A549 treated with Mapracorat at 1 μM for 4 hours (cell line): ENCODE measurements at places on chromosomes 1 and 21. TPM values are rescaled to one million over a fixed set of nuclear protein-coding genes. Genes with fewer than 3 reads are reported as not detected.

PRRX1 gene
- not detected in 5 replicates for total RNA-seq

PLA2G2D gene
- total RNA-seq: not detected in 5 replicates

OR2L13 gene
- not detected in 5 replicates for total RNA-seq

NBPF4 gene
- total RNA-seq: 0.12 to 0.16 TPM (median 0.14 TPM) in 4 of 5 replicates, not detected in the other

SPRR1B gene
- total RNA-seq: not detected in 5 replicates

ADAMTS4 gene
- total RNA-seq: 0.02 TPM in 1 of 5 replicates, not detected in the others

AMIGO1 gene
- 1.0 to 1.4 TPM (median 1.3 TPM) in 5 replicates for total RNA-seq

SPATA45 gene
- total RNA-seq: not detected in 5 replicates

CNIH3 gene
- 0.30 to 0.89 TPM (median 0.63 TPM) in 5 replicates for total RNA-seq

LRRC38 gene
- total RNA-seq: 0.06 TPM in 1 of 5 replicates, not detected in the others

RBP7 gene
- 4.7 to 7.7 TPM (median 6.5 TPM) in 5 replicates for total RNA-seq

AKNAD1 gene
- 0.78 to 2.5 TPM (median 1.2 TPM) in 5 replicates for total RNA-seq

RIMS3 gene
- 0.97 to 1.3 TPM (median 1.1 TPM) in 5 replicates for total RNA-seq

CAP1 gene
- total RNA-seq: 206 to 279 TPM (median 236 TPM) in 5 replicates

GUCA2A gene
- total RNA-seq: not detected in 5 replicates

INAVA gene
- total RNA-seq: 36.4 to 50.4 TPM (median 46.3 TPM) in 5 replicates

CDC14A gene
- total RNA-seq: 1.9 to 2.6 TPM (median 2.4 TPM) in 5 replicates

PTPN22 gene
- total RNA-seq: not detected in 5 replicates

DNAJC28 gene
- total RNA-seq: 0.29 to 0.42 TPM (median 0.34 TPM) in 5 replicates

FCMR gene
- total RNA-seq: 4.7 to 6.4 TPM (median 4.9 TPM) in 5 replicates

FAM177B gene
- total RNA-seq: not detected in 5 replicates

AMPD1 gene
- not detected in 5 replicates for total RNA-seq

KCNK2 gene
- total RNA-seq: 0.09 to 0.10 TPM in 2 of 5 replicates, not detected in the others

MIXL1 gene
- total RNA-seq: 0.23 TPM in 1 of 5 replicates, not detected in the others
